ENCODE measurements at places on chromosomes 13 and 19.
A peak's percentile ranks its signal among the peaks of the same experiment; 100 is the strongest.

GRCh38 chr19:6248844-6249243, 30.9 kb downstream of the MLLT1 start:
- DNase-seq: no peak

GRCh38 chr13:44969551-44970484, 19.5 kb downstream of the NUFIP1 start:
- no peak for DNase-seq

- no peak for DNase-seq
Observed at GRCh38 chr13:32495429-32495828, 43.2 kb downstream of the N4BP2L2 start.

DNA sequence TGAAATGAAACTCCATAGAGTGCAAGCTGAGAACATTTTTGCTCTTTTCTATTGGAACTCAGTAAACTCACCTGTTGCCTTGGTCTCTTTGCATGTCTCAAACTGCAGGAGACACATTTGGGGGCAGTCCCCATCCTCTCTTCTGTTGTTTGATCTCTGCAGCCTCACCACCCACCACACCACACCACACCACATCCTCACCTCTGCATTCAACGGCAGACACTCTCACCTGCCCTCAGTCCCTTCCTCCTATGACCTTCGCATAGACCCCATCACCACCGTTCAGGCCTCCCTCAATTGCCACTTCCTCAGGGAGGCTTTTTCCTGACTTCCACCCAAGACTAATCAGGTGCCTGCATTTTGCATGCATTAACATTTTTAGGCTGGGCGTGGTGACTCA, 14.4 kb upstream of the TPM4 start:
- no peak for DNase-seq

DNA sequence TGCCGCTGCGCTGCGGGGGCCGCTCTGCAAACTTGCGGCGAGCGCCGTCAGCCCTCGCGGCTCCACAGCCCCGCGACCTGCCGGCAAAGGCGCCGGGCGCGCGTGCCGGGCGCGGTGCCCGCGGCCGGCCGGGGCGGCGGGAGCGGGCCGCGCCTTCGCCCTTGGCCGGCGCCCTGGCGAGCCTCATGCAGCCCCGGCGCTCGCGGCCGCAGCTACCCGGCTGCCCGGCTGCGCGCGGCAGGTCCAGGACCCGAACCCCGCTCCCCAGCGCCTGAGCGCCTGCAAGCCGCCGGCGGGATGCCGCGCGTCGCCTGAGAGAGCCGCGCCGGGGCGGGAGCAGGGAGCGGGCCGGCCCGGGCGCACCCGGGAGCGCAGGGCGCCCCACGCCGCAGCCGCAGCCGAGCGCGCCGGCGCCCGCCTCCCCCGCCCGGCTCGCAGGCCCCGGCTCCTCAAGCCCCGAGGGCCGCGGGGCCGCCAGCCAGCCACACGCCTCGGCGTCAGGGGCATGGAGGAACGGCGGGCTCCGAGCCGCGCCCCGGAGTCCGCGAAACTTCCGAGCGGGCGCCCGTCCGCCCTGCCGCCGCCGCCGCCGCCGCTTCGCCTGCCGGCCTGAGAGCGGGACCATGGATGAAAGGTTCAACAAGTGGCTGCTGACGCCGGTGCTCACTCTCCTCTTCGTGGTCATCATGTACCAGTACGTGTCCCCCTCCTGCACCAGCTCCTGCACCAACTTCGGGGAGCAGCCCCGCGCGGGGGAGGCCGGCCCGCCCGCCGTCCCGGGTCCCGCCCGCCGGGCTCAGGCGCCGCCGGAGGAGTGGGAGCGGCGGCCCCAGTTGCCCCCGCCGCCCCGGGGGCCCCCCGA, 564 bp downstream of the HS6ST3 start:
- DNase-seq: no peak

DNA sequence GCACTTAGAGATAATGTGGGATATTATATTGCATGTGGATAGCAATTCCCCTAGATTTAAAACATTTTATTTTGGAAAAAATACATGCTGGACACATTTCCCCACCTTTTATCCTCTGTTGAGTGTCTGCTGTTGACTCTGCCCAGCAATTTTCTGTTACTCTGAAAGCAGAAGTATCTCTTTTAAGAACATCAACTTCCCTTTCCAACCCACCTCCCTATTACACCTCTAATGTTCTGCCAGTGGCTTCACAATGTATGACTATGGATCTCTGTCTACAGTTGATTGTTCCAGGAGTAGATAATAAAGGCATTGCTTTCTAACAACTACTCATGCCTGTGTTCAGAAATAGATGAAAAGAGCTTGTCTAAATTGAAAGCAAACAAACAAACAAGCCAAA, 754.8 kb upstream of the SLITRK6 start:
- no peak for DNase-seq

GRCh38 chr19:2578391-2578890, 102.5 kb downstream of the GADD45B start:
- no peak for DNase-seq

DNA sequence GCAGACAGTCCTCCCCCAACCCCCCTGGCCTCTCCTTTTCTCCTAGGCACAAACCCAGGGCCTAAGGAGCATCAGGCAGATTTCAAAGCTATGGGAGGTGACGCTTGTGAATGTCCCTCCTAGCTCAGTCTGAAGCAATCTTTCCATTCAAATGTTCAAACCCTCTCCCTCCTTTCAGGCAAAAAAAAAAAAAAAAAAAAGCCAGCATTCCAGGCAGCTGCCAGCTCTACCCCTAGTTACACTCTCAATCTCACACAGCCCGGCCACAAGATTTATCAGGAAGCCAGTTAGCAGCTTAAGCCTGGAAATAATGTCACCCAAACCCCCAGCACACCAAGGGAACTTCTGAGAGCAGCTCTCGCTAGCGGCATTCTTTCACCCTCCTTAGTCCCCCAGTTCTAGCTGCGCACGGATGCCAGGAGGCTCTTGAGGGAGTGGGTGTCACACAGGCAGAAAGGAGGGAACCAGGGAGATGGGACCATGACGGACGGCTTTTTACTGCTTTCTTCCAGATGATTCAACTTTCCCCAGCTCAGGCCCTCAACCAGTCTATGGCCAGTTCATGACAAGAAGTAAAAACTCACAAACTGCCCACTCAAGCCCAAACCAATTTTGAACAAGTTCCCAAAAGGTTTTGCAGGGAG, 6.3 kb downstream of the SH3GL1 start:
- DNase-seq: no peak

GRCh38 chr13:65971541-65971940, 1258.6 kb downstream of the PCDH9 start:
- DNase-seq: no peak

DNA sequence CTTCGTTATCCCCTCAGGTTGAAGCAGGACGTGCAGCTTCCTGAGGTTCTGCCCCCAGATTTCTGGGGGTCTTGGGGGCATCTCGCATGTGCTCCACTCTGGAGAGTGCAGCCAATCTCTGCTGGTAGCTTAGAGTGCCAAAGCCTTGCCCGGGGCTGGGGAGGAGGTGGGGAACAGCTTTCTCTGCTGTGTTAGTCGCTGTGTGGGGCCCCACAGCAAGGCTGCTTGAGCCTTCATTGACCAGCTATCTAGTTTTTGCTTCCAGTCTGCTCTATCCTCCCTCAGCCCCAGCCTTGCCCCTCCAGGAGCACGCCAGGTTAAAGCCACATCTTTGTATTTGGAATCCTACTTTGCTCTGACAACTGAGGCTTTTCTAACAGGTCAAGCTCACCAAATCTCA, 32.0 kb upstream of the MEDAG start:
- DNase-seq: no peak

GRCh38 chr13:23969647-23970046, 72.3 kb upstream of the C1QTNF9B start:
- no peak for DNase-seq

- DNase-seq: no peak
Observed at GRCh38 chr19:48966541-48967345, 1.6 kb downstream of the FTL start.

GRCh38 chr13:99299920-99300341, 7.3 kb downstream of the GPR183 start:
- DNase-seq: no peak

DNA sequence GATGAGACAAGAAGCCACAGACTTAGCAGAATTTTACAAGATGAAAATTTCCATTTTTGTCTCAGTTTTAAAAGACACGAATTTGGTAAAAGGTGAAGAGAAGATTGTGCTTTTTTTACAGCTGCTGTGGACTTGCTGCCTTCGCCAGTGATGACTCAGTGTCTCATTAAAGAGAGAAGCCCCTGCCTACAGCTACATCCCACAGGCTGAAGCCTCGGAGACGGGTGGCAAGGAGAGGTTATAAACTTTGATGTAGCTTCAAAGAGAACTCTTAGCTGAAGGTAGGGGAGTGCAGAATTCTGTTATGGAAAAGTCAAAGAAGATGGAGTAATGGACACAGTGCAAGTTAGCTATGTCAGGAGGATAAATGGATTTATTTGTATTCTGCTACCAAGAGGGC, 683.4 kb upstream of the ARGLU1 start:
- no peak for DNase-seq

- no peak for DNase-seq
Observed at GRCh38 chr13:112627161-112627560, 39.2 kb upstream of the TUBGCP3 start.

GRCh38 chr13:84607261-84608013, 725.2 kb upstream of the SLITRK1 start:
- DNase-seq: no peak

DNA sequence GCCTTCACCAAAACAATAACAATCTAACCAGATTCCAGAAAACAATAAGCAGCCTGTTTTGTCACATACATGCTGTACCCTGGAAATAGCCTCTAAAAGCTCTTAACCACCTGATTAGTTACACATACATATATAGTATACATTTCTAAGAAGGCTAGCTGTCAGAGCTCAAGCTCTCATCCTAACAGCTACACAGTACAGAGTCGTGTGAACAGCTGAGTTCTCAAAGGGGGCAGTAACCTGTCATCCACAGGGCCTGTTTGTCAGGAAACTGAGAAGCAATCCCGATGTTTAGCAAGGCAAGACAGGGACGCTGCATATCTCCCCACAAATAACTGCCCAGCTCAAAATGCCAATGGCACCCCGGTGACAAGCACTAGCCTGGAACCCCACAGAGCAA, 56.9 kb downstream of the STK24 start:
- DNase-seq: no peak

DNA sequence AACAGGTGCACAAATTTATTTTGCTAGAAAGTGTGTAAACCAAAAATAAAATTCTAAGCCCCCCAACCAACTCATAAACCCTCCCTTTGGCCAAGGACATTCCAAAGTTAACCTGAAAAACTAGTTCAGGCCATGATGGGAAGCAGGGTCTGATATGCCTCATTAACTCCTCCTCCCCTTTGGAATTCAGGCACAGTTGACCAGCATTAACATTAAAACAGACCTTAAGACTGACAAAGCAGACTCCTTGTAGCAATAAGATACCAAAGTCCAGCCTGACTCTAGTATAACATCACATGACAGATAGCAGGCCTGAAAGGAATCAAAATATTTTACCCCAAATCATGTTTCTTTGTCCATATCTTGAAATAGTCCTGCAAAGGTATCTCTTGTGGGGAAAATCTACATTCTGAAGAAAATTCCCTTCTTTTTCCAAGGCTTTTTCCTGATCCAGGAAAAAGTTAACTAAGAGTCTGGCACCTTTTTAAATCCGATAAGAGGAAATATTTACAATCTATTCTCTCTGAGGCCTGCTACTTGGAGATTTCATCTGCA, 19.7 kb downstream of the NEK5 start:
- no peak for DNase-seq

GRCh38 chr19:49879243-49879963, 1.9 kb downstream of the TBC1D17 start:
- DNase-seq: peak; percentile 51

- no peak for DNase-seq
Observed at GRCh38 chr13:70087247-70087646, 20.4 kb upstream of the ATXN8OS start.

- DNase-seq: peak; percentile 80
Observed at GRCh38 chr19:50387176-50387867, 3.2 kb downstream of the POLD1 start.

DNA sequence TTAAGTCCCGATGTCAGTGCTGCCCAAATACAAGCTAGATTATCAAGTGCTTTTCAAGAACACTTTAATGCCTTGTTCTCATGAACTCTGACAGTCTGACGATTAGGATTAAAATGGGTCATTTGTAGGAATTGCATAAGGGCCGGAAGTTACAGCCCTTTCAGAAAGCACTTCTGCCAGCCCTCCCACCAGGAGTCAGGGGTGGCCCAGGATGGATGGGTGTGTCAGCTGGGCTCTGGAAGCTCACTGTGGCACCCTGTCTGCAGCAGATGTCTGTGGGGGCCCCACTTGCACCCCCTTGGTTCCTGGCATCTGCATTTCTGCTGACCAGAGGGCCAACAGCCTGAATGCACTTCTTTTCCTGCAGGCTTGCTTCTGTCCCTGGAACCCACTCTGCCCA, 712.7 kb downstream of the UQCRFS1 start:
- DNase-seq: peak; percentile 49

GRCh38 chr13:31794452-31794851, 55.1 kb downstream of the RXFP2 start:
- DNase-seq: no peak

- no peak for DNase-seq
Observed at GRCh38 chr13:71171740-71172139, 695.3 kb downstream of the DACH1 start.

- no peak for DNase-seq
Observed at GRCh38 chr19:56291867-56292266, 19.3 kb downstream of the EDDM13 start.

DNA sequence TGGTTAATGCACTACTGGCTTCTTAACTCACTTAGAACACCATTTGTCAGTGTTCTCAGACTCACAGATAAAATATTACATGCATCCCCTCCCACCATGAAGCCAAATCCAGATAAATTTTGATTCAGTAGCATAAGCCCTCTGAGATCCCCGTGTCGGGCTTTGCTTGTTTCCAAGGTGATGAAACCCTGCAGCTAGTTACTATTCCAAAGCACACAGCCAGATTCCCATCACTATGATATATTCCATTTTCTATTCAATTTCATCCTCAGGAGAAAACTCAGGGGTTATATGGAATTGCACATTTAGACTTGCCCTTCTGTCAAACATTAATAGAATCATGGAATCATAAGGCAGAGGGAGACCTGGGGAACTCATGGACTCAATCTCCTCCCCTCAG, 9.4 kb upstream of the FAM124A start:
- no peak for DNase-seq

DNA sequence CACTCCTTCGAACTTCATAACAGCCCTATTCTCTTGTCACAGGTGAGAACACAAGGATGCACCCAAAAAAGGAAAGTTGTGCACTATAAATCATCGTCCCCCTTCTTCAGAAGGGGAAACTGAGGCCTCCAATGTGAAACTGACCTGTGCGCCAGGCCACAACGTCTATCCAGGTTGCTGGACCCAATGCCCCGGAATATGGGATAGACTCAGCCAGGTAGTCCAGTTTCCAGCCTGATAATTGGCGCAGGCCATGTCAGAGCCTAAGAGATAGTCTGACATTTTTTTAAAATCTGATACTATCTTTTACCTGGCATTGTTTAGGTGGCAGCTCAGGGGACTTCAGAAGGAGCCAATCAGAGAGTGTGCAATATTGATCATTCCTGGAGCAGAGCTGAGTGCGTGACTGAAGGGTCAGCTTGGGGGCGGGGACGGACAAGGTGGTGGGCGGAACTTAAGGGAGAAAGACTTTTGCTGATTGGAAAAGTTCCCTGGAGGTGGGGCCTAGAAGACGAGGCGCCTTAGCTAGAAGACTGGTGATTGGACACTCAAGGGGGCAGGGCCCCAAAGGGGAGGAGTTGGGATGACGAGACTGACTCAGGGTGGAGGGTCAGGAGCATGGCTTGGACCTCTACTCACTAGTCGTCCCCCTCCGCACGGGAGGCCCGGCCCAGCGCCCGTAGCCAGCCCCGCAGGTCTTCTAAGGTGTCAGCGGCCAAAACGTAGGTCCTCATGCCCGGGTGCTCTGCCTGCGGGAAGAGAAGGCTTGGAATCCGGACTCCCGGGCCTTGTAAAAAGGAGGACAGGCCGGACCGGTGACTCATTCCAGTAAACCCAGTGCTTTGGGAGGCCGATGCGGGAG, 8.5 kb downstream of the PLEKHA4 start:
- peak; percentile 70 for DNase-seq

Data from lower lobe of right lung (tissue), 2 donors.